ENCODE measurements at places on chromosomes 16 and 17. TPM values are rescaled to one million over a fixed set of nuclear protein-coding genes. Genes with fewer than 3 reads are reported as not detected.

- no peaks in the 10 kb centered on the region for H3K4me1 ChIP-seq
- H3K4me3 ChIP-seq: no peak overlapping the region
Observed at GRCh38 chr17:12505866-12506265, 159.8 kb upstream of the MYOCD start.

DNA sequence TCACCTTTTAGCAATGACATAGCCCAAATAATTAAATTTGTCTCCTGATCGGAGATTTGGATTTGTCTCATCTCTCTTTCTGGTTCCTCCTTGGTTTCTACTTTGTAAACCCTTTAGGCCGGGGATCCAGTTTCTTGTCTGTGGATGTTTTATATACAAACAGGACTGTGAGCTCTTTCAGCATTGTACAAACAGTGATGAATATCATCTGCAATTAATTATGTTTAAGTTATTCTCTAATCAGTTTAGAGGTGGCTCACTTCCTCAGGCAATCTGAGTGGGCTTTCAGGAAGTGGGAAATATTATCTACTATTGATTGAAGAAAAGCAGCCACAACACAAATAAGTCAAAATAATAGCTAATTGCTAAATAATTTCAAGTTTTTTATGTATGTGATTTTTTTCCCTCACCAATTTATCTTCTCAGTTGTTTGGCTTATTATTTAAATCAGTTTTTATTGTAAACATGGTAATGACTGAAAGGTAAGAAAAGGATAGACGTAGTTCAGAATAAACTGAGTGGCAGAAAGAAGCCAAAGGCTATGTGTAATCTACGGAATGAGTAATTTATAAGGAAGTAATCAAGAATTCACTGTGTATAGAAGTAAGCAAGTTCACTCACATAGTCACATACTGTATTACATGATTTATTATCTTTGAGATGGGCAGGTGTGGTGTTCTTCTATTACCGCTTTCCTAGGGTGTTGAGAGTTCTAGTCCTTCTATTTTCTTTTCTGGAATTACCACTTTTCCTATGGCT lies 3.4 kb upstream of the ABCC11 start:
- no peaks in the 10 kb centered on the region for H3K27me3 ChIP-seq
- H3K4me3 ChIP-seq: no peak overlapping the region
- DNase-seq: no peak
- H3K4me1 ChIP-seq: peaks cover 56% of the 10 kb centered on the region
- H3K36me3 ChIP-seq: peaks cover 38% of the 10 kb centered on the region

GRCh38 chr16:31002250-31002700 lies 8.2 kb downstream of the STX1B start:
- H3K36me3 ChIP-seq: no peaks in the 10 kb centered on the region
- DNase-seq: no peak
- no peak overlapping the region for H3K27ac ChIP-seq
- H3K4me1 ChIP-seq: peaks cover 11% of the 10 kb centered on the region
- H3K4me3 ChIP-seq: no peak overlapping the region

GRCh38 chr17:36657390-36657762 lies 56.0 kb downstream of the MRM1 start:
- DNase-seq: no peak
- H3K27me3 ChIP-seq: peaks cover 98% of the 10 kb centered on the region
- H3K4me1 ChIP-seq: peaks cover 10% of the 10 kb centered on the region
- no peaks in the 10 kb centered on the region for H3K36me3 ChIP-seq
- H3K27ac ChIP-seq: no peak overlapping the region

DNA sequence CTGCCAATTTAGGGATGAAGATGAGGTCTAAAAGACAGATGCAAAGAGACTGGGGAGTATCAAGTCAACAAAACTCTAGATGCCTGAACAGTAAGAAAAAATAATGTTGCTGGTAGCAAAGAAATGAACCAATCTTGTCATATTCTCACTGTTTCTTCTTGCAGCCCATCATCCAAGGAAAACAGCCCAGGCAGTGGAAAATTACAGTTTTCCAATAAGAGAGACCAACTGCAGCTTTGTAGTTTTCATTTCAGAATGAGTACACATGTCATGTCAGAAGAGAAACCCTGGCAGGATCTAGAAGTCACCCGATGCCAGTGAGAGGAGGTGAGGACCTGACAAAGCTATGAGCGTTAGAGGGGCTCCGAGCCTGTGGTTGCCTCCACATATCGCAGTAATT lies 500.4 kb upstream of the PSMD7 start:
- H3K36me3 ChIP-seq: no peaks in the 10 kb centered on the region
- DNase-seq: no peak
- peaks cover 19% of the 10 kb centered on the region for H3K4me1 ChIP-seq
- peak overlapping the region; percentile 63 for H3K27ac ChIP-seq
- no peak overlapping the region for H3K4me3 ChIP-seq

GRCh38 chr16:66538910-66539309 lies 11.0 kb downstream of the TK2 start:
- no peak overlapping the region for H3K27ac ChIP-seq
- peaks cover 27% of the 10 kb centered on the region for H3K4me1 ChIP-seq
- no peak for DNase-seq

MAPT gene
- 28.6 TPM for total RNA-seq

SRCIN1 gene
- 2.0 TPM for total RNA-seq

GP1BA gene
- total RNA-seq: 0.22 TPM

ERN2 gene
- total RNA-seq: not detected

CCL2 gene
- total RNA-seq: 24.3 TPM

LDHD gene
- total RNA-seq: 97.9 TPM

Measured in left ventricle myocardium inferior (tissue), 1 donor.